Stimulated activated CD4-positive, alpha-beta T cell treated with anti-CD3 and anti-CD28 coated beads, Interleukin-4, amount 100 ng/mL, for 1 hour (primary cell): ENCODE measurements at places on chromosomes 1 and 21.

DNA sequence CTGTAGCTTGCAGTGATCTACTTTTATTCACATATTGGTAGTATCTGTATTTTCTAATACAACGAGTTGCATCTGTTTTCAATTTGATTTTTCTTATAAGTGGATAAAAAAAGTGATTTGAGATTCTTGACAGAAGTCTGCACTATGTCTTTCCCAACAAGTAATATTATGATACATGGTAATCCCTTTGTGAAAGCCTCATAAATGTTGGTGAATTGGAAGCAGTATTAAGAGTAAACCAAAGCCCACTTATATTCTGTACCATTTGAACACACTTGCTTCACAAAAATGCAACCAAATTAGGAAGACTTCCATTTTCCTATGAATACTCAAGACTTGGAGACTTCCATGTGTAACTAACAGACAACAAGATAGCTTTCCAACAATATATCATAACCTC is 172.0 kb downstream of the HMCN1 start:
- no peak for DNase-seq

GRCh38 chr1:234887016-234887900 is 241.4 kb downstream of the TOMM20 start:
- no peak for DNase-seq

DNA sequence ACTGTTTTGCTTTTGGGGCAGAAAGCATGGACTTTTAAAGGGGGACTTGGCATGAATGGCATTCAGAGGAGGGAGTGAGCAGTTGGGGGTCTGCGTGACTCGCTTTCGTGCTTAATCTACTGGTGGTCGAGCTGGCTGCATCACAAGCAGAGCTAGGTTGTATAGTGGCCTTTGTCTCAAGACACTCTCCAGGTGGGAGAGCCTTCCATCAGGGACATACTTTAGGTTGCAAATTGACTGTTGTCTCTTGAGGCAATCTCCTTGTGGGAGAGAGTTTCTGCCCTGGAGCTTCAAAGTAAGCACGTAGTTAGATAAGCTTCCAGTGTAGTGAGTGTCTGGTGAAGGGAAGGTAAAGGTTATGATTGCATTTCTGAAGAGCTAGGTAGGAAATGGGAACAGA is 93.9 kb downstream of the C1orf21 start:
- no peak for DNase-seq

GRCh38 chr1:79638382-79638781 is 631.9 kb upstream of the ADGRL4 start:
- DNase-seq, result no peak

DNA sequence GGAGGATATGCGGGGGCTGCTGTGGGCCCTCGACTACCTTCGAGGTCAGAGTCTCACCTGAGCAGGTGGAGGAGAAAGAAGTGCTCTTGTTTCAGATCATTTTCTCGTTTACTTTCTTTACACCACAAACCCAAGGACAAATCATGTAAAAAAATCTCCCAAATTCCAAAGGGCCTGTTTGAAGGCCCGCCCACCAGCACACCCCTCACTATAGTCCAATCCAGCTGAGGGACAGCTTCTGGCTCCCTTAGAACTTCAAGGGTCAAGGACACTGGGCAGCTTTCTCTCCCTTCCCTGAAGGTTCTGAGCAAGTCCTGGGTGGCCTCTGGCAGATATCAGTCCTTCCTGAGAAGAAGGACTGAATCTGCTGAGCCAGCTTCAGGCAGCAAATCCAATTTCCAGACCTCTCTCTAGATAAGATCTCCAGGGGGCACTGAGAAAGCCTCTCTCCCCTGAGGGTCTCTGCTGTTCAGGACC is 5.5 kb downstream of the STK40 start:
- no peak for DNase-seq

DNA sequence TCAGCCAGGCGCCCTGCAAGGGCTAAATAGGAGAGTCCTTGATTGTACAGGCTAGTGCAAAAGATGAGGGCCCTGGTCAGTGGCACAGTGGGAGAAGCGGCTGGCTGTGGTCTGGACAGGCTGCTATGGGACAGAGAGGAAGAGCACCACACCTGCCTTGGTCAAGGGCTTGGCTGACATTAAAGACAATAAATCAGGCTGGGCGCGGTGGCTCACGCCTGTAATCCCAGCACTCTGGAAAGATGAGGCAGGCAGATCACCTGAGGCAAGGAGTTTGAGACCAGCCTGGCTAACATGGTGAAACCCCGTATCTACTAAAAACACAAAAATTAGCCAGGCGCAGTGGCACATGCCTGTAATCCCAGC is 62.9 kb downstream of the NID1 start:
- no peak for DNase-seq

DNA sequence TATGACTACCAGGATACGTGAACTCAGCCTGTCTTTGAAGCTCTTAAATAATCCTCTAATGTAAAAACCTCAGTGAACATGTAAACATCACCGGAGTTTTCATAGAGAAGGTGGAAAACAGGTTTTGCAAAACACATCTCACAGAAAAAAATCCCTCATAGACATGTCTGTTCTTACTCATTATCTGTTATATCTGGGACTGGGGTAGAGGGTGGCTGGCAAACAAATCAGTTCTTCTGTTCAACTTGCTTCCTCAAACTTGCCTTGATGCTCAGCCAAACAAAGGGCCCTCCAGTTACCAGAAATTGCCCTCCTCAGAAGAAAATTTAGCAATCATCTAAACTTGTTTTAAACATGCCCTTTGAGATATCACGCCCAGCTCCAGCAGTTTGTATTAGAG is 66.1 kb upstream of the CXADR start:
- no peak for DNase-seq

- DNase-seq, result no peak
These were observed 50.4 kb downstream of the KIF21B start for GRCh38 chr1:200972985-200973742.
